ENCODE measurements at places on chromosomes 1 and 21. TPM values are rescaled to one million over a fixed set of nuclear protein-coding genes. Genes with fewer than 3 reads are reported as not detected.

Gene TSEN15
- 38.5 TPM for total RNA-seq

Gene FOXO6
- 1.00 TPM for total RNA-seq

Gene RNF186
- total RNA-seq: not detected

Gene CHD5
- total RNA-seq: 0.78 TPM

Gene DEDD
- 63.6 TPM for total RNA-seq

Gene LCE2D
- total RNA-seq: not detected

Gene CYP4X1
- 2.0 TPM for total RNA-seq

Gene SHE
- 0.55 TPM for total RNA-seq

Gene NUP210L
- total RNA-seq: 0.03 TPM

Gene GPR161
- total RNA-seq: 16.6 TPM

Data from H7 (cell line).